Activated naive CD4-positive, alpha-beta T cell treated with anti-CD3 and anti-CD28 coated beads for 36 hours (primary cell): ENCODE measurements at places on chromosomes 2 and 18. TPM values are rescaled to one million over a fixed set of nuclear protein-coding genes. Genes with fewer than 3 reads are reported as not detected.

DSG4 gene
- not detected for total RNA-seq

CDKL4 gene
- not detected for total RNA-seq

HYCC2 gene
- total RNA-seq, result 19.1 TPM

HOXD1 gene
- total RNA-seq, result not detected
